GM23248 (cell line): ENCODE measurements at places on chromosomes 7 and 10. TPM values are rescaled to one million over a fixed set of nuclear protein-coding genes. Genes with fewer than 3 reads are reported as not detected.

KNDC1 gene
- 0.54 and 0.76 TPM in 2 replicates for total RNA-seq

PDE6C gene
- not detected in 2 replicates for total RNA-seq

RAB19 gene
- not detected in 2 replicates for total RNA-seq

UPK3B gene
- 0.11 TPM in 1 of 2 replicates, not detected in the other for total RNA-seq

POU6F2 gene
- not detected in 2 replicates for total RNA-seq

FLNC gene
- total RNA-seq: 304 and 353 TPM in 2 replicates

ZNF503 gene
- 16.1 and 17.5 TPM in 2 replicates for total RNA-seq

MYOZ1 gene
- 0.32 TPM in 1 of 2 replicates, not detected in the other for total RNA-seq

MMD2 gene
- not detected in 2 replicates for total RNA-seq

DNA sequence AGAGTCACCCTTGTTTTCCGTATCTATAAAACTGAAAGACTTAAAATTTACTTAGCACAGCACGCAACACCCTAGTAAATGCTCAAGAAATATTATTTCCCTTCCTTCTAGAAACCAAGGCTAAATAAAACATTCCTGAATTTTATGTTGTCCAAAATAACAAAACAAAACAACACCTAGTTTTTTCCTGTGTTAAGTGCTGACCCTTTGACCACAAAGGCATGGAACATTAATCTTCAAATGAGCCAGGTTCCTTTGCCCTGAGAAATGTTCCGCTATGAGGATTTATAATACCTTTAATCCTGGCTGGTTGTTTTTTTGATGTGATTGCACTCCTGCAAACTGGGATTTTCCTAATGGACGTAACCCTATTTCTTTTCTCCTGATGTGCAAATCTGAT, 29.0 kb upstream of the DGKI start:
- H3K4me3 ChIP-seq: no peak overlapping the region
- H3K36me3 ChIP-seq: peaks cover 65% of the 10 kb centered on the region
- DNase-seq: no peak
- H3K27me3 ChIP-seq: no peaks in the 10 kb centered on the region
- peaks cover 60% of the 10 kb centered on the region for H3K4me1 ChIP-seq
- H3K27ac ChIP-seq: peak overlapping the region; percentile 93

- H3K4me3 ChIP-seq: no peak overlapping the region
- DNase-seq: no peak
- H3K4me1 ChIP-seq: peaks cover 10% of the 10 kb centered on the region; the same call in 1 of the 2 replicates
- no peak overlapping the region for H3K27ac ChIP-seq
- H3K36me3 ChIP-seq: no peaks in the 10 kb centered on the region
Observed at GRCh38 chr10:125399289-125399688, 238.9 kb upstream of the CTBP2 start.

DNA sequence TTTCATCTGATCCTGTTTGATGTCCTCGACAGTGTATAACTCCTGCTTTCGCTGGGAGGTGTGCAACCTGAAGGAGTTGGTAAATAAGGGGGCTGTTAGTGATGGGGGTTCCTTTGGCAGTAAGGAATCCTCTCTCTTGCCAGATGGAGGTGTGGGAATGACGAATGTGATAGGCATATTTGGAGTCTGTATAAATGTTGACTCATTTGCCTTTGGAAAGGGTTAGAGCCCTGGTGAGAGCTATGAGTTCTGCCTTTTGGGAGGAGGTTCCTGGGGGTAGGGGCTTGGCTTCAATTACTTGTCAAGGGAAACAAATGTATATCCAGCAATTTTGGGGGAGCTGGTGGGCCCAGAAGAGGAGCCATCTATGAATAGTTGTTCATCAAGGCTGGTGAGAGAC, 11.4 kb upstream of the CHST3 start:
- DNase-seq: peak; percentile 16
- peaks cover 6% of the 10 kb centered on the region; the same call in 1 of the 2 replicates for H3K27me3 ChIP-seq
- no peak overlapping the region for H3K27ac ChIP-seq
- peaks cover 9% of the 10 kb centered on the region for H3K4me1 ChIP-seq

DNA sequence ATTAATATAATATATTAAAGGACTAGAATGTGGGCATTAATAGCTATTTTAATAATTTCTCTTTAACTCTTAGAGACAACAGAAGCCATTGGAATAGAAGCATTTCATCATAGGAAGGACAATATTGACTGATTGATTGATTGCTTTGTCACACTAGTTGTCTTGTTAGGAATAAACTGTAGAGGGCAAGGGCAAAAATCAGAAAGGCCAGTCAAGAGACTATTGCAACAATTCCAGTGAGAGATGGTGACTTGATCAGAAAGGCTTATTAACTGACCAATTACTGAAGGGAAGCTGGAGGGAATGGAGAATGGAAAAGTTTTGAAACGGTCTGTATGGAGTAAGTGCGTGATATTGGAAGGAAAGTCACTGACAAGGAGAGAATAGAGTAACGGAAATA, 87.3 kb downstream of the RUNDC3B start:
- no peak overlapping the region for H3K4me3 ChIP-seq
- DNase-seq: no peak
- no peaks in the 10 kb centered on the region for H3K27me3 ChIP-seq
- no peaks in the 10 kb centered on the region for H3K36me3 ChIP-seq

DNA sequence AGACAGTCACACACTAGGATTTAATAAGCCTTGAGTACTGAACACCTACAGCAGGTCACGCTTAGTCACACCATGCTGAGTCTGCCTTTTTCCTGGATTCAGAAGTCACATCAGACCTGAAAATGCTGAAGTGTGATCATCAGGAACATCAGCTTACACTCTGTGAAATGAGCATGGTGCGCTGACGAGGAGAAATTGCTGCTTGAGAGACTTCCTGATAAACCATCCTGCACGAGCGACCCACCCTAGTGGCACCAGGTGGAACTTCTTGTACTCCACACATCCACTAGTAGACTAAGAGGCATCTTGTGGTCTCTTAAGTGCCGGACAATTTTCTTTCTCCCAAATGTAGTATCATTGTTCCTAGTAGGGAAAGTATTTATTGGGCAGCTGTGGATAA, 51.8 kb upstream of the MRLN start:
- peaks cover 41% of the 10 kb centered on the region for H3K36me3 ChIP-seq
- H3K27ac ChIP-seq: no peak overlapping the region
- peak; percentile 24 for DNase-seq
- H3K4me3 ChIP-seq: no peak overlapping the region

- H3K36me3 ChIP-seq: no peaks in the 10 kb centered on the region
- no peak for DNase-seq
- H3K27me3 ChIP-seq: peaks cover 9% of the 10 kb centered on the region
- no peaks in the 10 kb centered on the region for H3K4me1 ChIP-seq
- H3K4me3 ChIP-seq: no peak overlapping the region
Observed at GRCh38 chr7:155587486-155587885, 41.1 kb upstream of the CNPY1 start.

- H3K27ac ChIP-seq: no peak overlapping the region
- no peak overlapping the region for H3K4me3 ChIP-seq
- DNase-seq: no peak
- H3K4me1 ChIP-seq: peaks cover 8% of the 10 kb centered on the region
- H3K27me3 ChIP-seq: no peaks in the 10 kb centered on the region
Observed at GRCh38 chr10:14583252-14583651, 191.4 kb downstream of the FAM107B start.

GRCh38 chr10:84523526-84523925, 195.1 kb downstream of the CCSER2 start:
- no peaks in the 10 kb centered on the region for H3K4me1 ChIP-seq
- no peaks in the 10 kb centered on the region for H3K27me3 ChIP-seq
- no peaks in the 10 kb centered on the region for H3K36me3 ChIP-seq
- no peak overlapping the region for H3K4me3 ChIP-seq
- H3K27ac ChIP-seq: no peak overlapping the region
- DNase-seq: peak; percentile 8

DNA sequence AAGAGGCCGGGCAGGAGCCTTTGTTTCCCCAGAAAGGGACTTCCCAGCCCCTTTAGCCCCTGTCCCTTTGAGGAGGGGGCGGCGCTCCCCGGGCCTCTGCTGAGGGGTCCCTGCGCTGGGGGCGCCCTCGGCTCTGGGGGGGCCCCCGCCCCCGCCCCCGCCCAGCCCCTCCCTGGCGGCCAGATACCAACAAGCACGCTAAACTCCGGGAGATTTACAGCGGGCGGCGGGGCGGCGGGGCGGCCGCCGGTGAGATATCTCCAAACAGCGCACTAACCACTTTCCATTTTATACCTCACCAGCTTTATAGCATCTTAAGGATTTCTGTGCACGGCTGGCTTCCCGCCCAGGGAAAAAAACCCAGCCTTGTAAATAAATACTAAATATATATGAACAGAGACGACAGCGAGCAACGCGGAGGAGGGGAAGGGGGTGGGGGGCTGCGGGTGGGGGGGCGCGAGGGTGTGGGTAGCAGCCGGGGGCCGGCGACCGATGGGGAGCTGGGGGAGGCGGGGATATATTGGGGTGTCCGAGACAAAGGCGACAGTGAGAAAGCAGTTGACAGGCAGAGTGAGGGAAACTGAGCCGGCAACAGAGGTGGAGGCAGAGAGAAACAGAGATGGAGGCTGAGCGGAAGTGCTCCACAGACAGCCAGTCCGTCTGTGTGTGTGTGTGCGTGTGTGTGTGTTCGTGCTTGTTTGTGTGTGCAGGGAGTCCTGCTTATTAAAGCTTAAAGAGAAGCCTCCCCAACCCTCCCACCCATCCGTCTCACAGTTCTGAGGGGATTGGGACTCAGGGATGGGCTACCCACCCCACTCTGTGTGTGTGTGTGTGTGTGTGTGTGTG, 85.8 kb downstream of the HIF1AN start:
- no peak overlapping the region for H3K4me3 ChIP-seq
- H3K27me3 ChIP-seq: peaks cover 59% of the 10 kb centered on the region
- no peak overlapping the region for H3K27ac ChIP-seq
- H3K36me3 ChIP-seq: no peaks in the 10 kb centered on the region
- H3K4me1 ChIP-seq: no peaks in the 10 kb centered on the region
- DNase-seq: no peak

DNA sequence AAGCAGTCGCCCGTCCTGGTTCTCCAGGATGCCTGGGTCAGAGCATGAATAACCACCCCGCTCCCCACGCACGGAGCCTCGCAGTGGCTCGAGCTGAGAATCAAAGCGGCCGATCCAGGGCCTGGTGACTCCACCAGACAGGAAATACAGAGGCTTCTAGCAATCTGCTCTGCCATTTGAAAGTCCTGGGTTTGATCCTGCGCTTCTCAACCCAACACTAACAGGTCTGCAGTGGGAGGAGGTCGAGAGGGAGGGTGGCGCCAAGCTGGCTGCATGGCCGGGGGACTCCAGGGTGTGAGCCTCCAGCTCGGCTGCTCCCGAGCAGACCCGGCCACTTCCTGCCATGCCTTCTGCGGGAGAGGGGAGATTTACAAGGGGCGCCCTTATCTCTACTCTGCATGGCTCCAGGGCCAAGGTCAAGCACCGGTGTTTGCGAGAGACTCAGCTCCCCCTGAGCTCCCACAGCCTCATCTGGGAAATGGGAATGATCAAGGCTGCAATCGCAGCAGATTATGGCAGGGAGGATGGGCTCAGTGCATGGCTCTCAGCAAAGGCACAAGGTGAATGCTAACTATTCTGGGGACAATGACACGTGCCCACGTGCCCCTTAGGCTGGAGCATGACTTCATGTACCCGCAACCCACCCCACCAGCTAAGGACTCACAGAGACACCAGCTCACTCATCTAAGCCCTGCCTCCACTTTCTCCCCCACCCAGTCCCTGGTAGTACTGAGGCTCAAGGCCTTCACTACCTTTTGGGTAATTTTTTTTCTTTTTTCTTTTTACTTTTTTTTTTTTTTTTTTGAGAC, 73.9 kb upstream of the TNRC18 start:
- no peak overlapping the region for H3K4me3 ChIP-seq
- H3K36me3 ChIP-seq: no peaks in the 10 kb centered on the region; the same call in 1 of the 2 replicates
- no peak overlapping the region for H3K27ac ChIP-seq
- no peaks in the 10 kb centered on the region for H3K27me3 ChIP-seq
- peaks cover 5% of the 10 kb centered on the region for H3K4me1 ChIP-seq

- no peak overlapping the region for H3K27ac ChIP-seq
- no peak overlapping the region for H3K4me3 ChIP-seq
- no peaks in the 10 kb centered on the region for H3K4me1 ChIP-seq
- no peaks in the 10 kb centered on the region for H3K36me3 ChIP-seq
Observed at GRCh38 chr7:1022801-1023465, 21.4 kb upstream of the GPR146 start.

GRCh38 chr7:155003092-155003375, at the start of gene PAXIP1:
Gene PAXIP1 (minus strand): TSS chr7:155003124. CDS start chr7:155002929, 195 bp downstream.
- DNase-seq: no peak
- H3K36me3 ChIP-seq: peaks cover under 1% of the 10 kb centered on the region
- no peaks in the 10 kb centered on the region for H3K27me3 ChIP-seq
- peak within 1 kb of the TSS; percentile 87 for H3K4me3 ChIP-seq
- peak within 1 kb of the TSS; percentile 72 for H3K27ac ChIP-seq

GRCh38 chr10:77571490-77571889, 66.1 kb downstream of the KCNMA1 start:
- H3K4me1 ChIP-seq: no peaks in the 10 kb centered on the region
- H3K4me3 ChIP-seq: no peak overlapping the region
- H3K27me3 ChIP-seq: no peaks in the 10 kb centered on the region

- H3K4me3 ChIP-seq: no peak overlapping the region
- H3K36me3 ChIP-seq: no peaks in the 10 kb centered on the region
- H3K4me1 ChIP-seq: peaks cover 7% of the 10 kb centered on the region; the same call in 1 of the 2 replicates
- H3K27me3 ChIP-seq: peaks cover 21% of the 10 kb centered on the region
Observed at GRCh38 chr7:42734568-42734967, 177.3 kb downstream of the C7orf25 start.

DNA sequence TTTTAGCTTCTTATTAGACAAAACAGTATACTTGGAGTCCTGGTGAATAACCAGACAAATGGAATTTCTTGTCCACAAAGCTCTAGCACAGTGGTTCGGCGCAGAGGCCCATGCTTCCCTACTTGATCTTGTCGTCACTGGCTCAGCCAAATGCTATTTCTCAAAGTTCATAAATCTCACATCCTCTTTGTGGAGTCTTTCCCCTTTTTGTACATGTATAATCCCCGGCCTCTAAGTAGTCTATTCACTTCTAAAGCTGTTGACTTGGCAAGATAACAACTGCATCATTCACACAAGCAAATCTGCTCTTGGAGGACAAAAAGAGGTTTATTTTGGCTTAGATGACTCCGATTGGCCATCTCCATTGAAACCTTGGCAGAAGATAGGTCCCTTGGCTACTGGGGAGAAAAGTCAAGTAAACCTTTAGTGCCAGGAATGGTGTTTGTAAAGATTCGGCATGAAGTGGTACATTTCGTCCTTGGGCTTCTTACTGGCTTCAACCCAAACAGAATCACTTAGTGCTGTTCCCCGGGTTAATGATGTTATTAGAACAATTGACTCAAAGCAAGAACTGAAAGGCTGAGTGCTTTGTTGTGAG, 5.1 kb upstream of the AKR1E2 start:
- H3K4me3 ChIP-seq: no peak overlapping the region
- no peaks in the 10 kb centered on the region for H3K4me1 ChIP-seq
- H3K36me3 ChIP-seq: no peaks in the 10 kb centered on the region
- no peaks in the 10 kb centered on the region for H3K27me3 ChIP-seq
- H3K27ac ChIP-seq: no peak overlapping the region

- no peaks in the 10 kb centered on the region for H3K4me1 ChIP-seq
- no peaks in the 10 kb centered on the region for H3K36me3 ChIP-seq
- H3K27me3 ChIP-seq: no peaks in the 10 kb centered on the region
- DNase-seq: peak; percentile 10
Observed at GRCh38 chr10:22148961-22149360, 68.9 kb downstream of the EBLN1 start.
